Endothelial cell of umbilical vein (primary cell): ENCODE measurements at places on chromosomes 6 and 20. TPM values are rescaled to one million over a fixed set of nuclear protein-coding genes. Genes with fewer than 3 reads are reported as not detected.

DNA sequence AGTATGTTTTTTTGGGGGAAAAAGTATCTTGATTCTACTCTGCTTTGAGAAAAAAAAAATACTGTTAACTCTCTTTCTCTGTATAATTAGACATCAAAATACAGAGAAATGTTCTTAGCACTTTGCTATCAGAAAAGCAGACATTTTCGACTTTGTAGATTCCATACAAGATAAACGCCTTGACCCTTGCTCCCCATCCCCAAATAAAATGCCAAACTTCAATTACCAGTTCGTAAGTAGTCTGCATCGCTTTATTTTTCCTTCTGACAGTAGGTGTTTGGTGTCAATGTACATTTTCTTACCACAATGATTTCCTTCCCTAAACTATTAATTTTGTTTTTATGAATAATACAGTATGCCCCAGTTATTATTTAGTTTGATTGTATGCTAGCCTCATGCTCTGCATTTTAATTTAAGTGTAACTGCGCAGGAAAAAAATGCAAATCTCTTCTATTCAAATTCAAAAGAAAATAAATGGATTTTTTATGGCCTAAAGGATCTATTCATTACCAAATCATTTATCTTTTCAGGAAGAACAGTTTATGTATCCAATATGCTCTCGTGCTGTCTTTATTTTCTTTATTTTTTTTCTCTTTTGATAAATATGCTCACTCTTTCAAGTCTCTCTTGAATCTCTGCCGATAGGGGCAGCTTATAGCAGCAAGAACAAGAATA lies 84.8 kb upstream of the ZNF217 start:
- H3K4me3 ChIP-seq, result no peak overlapping the region
- no peaks in the 10 kb centered on the region for H3K36me3 ChIP-seq
- no peaks in the 10 kb centered on the region for H3K27me3 ChIP-seq
- H3K4me1 ChIP-seq, result peaks cover 12% of the 10 kb centered on the region
- DNase-seq, result no peak
- H3K27ac ChIP-seq, result no peak overlapping the region

GRCh38 chr6:1832844-1833787 lies 223.4 kb downstream of the FOXC1 start:
- peak; percentile 91 for DNase-seq
- peaks cover 23% of the 10 kb centered on the region for H3K4me1 ChIP-seq
- peak overlapping the region; percentile 2 for H3K4me3 ChIP-seq
- no peaks in the 10 kb centered on the region for H3K27me3 ChIP-seq

DNA sequence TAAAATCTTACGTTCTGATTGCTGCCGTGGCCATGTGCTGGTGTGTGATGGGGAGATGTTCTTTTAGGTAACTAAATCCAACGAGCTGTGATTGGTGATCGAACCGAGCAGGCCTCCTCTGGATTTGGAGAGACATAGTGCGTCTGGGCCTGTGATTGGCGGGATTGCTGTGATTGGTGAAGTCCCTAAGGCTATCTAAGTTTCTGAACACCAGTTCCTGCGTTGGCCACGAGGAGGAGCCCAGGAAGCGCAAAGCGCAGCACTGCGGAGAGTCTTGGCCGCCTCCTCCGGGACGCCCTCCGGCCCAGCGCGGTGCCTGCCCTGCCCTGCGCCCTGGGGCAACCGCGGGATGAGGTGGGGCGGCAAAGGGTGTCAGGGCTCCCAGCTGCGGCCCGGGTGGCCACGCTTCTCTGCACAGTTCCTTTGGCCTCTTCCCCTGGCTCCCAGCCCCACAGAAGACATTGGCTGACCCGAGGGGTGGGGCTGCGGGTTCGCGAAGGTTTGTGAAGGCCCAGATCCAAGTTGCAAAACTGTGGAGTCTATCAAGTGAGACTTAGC lies 33.0 kb downstream of the HNF4A start:
- no peaks in the 10 kb centered on the region for H3K4me1 ChIP-seq
- no peaks in the 10 kb centered on the region for H3K36me3 ChIP-seq
- DNase-seq, result peak; percentile 63
- no peak overlapping the region for H3K4me3 ChIP-seq
- no peak overlapping the region for H3K27ac ChIP-seq
- H3K27me3 ChIP-seq, result peaks cover 2% of the 10 kb centered on the region

Gene CCN2
- 2,488 and 2,886 TPM in 2 replicates for total RNA-seq

Gene GTSF1L
- total RNA-seq, result not detected in 2 replicates
